NCI-H146 (cell line): ENCODE measurements at places on chromosomes 11 and 22.
A peak's percentile ranks its signal among the peaks of the same experiment; 100 is the strongest.

GRCh38 chr11:47850337-47850736, 2.2 kb upstream of the NUP160 start:
- no peak for DNase-seq

DNA sequence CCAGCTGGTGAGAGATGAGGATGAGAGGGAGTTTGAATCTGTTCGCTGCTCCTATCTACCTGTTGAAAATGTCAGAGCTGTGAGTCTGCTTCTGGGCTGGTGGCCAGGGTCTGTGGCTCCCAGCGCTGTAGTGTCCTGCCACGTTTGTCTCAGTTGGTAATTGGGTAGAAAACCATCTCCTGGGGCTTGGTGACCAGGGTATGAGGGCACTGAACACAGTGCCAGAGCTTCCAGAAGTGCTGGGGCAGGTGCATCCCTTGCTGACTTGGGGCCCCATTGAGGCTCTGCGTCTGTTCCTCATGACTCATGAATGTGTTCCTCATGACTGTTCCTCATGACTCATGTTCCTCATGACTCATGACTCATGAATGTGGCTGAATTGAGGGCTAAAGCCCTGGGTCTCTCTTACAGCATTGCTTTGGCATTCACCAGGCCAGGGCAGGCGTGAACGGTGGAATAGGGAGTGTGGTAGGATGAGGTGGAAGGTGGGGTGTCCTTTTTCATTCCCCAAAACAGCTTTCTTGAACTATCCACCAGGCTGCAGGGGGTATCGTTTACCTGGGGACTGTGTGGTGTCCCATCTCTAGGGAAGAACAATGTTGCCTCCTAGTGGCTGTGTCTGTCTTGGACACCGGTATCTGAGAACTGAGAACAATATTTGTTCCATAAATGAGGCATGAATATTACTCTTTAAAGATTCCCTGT, 139.5 kb downstream of the COMMD9 start:
- DNase-seq, result peak; percentile 34

- no peak for DNase-seq
Measured at GRCh38 chr22:23688571-23688970, 2.2 kb upstream of the RGL4 start.

DNA sequence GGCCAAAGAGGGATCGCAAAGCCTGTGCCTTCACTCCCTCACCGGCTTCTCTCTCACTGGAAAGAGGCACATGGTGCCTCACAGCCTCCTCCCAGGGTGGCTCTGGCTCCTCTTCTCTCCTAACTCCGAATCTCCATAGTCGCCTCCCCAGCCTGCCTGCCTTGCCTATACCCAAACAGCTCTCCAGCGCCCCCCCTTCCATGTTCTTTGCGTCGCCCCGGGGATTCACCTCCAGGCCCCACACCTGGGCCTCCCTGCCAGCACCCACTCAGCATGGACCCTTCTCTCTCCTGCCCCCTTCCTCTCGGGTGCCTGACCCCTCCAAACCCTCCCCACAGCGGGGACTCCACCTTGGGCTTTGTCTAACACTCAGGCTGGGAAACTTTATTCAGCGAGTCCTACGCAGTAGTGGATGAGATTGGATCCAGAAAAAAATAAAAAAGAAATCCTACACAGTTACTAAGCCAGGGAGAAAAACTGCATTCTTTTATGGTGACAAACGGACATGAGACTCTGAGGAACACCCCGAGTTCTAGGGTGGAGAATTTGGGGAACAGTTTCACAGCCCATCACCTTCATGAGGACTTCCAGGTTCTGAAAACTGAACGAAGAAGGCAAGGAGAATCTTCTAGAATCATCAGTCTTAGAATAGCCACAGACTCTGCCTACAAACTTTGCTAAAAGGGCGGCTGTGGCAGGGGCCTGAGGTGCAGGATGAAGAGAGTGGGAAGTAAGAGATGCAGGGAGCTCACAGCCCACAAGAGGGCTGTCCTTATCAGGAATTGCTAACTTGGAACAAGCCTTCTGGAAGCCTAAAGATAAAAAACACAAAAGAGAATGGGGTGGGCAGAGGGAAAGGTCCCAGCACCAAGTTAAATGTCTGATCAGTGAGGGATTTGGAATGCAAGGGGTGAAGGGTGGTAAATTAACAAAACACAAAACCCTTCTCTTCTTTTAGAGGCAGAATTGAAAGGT, 5.3 kb downstream of the PPM1F start:
- DNase-seq, result no peak

- DNase-seq, result no peak
Measured at GRCh38 chr11:61002598-61002997, 31.1 kb downstream of the CD6 start.

- no peak for DNase-seq
Measured at GRCh38 chr11:9017773-9018172, 14.0 kb upstream of the NRIP3 start.

DNA sequence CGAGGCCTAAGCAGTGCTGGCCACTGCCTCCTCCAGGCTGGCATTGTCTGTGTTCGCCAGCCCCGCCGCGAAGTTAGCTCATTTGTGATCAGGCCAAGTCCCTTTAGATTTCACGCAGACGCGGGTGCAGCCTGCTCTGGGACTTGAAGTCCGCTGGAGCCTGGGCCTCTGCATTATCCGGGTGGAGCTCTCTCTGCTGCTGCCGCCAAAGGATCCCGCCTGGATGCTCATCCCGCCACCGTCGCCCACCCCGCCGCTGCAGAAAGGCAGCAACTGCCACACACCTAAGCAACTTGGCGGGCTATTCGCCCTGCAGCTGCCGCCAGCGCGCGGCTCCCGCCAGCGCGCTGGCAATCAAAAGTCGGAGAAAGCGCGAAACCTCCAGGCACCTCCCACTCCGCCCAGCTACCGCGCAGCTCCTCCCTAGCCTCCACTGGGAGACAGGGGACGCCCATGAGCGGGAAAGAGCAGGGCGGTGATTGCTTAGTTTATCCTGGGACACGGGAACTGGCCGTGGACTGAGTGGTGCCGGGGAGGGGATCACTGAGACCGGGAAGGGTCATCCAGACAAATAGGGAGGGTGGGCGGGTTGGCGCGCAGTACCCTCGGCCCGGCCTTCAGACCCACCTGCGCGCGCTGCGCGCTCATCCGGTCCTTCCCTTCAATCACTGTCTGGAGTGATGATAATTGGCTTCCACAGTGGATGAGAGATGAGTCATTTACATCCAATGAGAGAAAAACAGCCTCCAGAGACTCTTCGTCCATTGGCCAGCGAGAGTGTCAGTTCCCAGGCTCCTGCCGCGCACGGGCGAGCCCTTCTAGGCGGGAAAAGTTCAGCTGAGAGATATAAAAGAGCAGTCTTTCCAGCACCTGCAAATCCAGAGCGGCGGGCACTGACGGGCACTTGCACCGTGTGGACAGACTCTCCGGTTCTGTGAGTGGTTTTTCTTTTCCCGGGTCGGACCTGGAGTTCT, at the start of gene FAM111B:
Gene FAM111B, plus strand, starts transcription at position 875 of the 974 bp plus-strand sequence. CDS start 2,389 bp downstream, outside the sequence.
- DNase-seq, result peak; percentile 97

GRCh38 chr11:13354335-13354734, 76.7 kb downstream of the BMAL1 start:
- no peak for DNase-seq

DNA sequence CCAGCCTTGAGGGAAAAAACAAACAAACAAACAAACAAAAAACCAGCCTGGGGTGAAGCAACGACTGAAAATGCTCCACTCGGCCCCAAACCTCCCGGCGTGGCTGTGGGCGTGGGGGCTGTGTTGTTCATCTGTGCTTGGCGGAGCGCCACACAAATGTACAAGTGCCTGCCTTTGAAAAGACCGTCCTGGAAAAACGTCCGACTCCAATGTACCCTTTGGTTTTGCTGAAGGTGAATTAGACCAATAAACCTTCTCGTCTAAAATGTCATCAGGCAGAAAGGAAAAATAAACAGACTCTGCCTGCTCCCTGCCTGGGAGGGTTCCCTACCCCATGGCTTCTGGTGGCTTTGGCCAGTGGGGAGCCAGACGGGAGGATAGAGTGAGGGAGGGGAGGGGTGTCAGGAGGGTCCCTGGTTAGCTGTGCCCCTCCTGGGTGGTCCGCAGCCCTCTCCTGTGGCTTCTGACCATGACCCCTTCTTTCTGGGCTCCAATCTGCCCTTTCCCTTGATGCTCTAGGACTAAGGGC, 93.9 kb downstream of the TRMU start:
- no peak for DNase-seq

DNA sequence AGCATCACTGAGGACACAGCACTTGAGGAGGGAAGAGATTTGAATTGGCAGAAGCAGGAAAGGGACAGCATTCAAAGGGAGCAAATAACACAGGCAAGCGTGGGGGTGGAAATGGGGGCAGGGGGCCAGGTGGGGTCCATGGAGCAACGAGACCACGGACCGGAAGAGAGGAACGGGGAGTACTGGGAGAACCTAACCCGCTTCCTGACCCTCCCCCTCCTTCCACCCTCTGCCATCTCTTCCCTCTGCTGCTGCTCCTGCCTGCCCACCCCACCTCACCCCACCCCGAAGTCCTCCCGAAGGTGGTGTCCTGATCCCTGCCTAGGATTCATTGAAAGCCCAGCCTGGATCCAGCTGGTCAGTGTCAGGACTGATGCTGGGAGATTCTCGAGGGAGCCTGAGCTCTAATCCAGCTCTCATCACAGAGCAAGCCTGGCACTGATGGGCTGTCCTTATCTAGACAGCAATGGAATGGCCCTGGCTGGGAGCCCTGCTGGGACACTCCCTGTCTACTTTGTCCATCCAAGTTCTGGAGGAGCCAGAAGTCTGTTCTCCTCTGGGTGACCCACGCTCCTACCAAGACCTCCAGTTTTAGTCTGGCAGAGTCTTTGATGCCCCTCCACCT, 105.0 kb downstream of the TRIM29 start:
- no peak for DNase-seq

- DNase-seq, result peak; percentile 50
Measured at GRCh38 chr11:33362051-33362910, 105.1 kb downstream of the HIPK3 start.

GRCh38 chr11:12240677-12241076, 130.3 kb downstream of the MICAL2 start:
- no peak for DNase-seq

GRCh38 chr22:35530700-35531099, 9.9 kb upstream of the RASD2 start:
- no peak for DNase-seq

DNA sequence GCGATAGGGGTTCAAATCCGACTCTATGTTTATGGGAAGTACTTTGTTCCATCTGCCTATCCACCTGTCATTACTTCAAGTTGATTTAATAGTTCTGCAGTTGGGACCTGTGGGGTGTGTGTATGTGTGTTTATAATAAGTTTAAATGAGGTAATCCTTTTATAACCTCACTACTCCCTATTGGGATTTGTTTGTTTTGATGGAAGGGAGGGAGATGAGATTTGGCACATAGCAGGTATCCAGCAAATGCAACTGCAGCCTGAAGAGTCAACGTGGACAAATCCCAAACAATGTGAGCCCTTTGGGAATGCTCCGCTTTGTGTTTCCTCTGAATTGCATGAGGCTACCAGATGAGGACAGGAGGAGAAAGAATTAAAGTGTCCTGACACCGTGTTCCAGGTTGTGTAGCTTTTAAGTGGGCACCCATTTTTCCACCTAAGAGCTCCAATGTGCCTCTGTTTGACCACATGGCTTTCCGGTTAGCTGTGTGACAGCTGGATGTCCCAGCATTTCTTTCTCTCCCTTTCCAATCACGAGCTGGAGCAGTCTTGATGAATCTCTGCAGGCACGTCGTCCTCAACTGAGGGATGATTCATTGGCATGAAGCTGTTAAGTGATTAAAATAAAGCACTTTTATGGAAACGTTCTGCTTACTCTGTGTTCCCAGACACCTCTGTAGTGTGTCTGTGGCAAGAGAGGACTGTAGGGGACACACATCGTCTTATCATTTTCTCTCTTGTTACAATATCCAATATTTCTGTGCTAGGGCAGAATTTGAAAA, 610.7 kb downstream of the NTM start:
- peak; percentile 25 for DNase-seq

DNA sequence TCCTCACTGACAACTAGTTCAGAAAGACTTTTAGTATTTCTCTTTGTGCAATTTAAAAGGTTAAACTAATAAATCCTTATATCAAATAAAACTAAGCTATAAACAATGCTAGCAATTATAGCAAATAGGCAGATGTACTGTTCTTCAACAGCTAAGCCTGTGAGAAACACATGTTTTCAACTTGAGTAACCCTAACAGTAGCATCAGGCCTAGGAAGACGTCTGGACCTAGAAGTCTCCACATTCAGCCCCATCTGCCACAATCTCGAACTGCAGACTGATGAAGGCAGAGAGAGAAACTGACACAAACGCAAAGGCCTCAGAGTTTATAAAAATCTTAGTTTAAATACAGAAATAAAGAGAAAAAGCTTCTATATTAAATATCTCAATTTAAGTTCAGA, 2.5 kb downstream of the ST13 start:
- DNase-seq, result no peak

GRCh38 chr11:77109236-77110019, 6.8 kb downstream of the OMP start:
- DNase-seq, result no peak

GRCh38 chr11:61794579-61794978, 1.9 kb downstream of the FEN1 start:
- DNase-seq, result no peak

- no peak for DNase-seq
Measured at GRCh38 chr22:25447067-25447685, 117.3 kb upstream of the GRK3 start.

DNA sequence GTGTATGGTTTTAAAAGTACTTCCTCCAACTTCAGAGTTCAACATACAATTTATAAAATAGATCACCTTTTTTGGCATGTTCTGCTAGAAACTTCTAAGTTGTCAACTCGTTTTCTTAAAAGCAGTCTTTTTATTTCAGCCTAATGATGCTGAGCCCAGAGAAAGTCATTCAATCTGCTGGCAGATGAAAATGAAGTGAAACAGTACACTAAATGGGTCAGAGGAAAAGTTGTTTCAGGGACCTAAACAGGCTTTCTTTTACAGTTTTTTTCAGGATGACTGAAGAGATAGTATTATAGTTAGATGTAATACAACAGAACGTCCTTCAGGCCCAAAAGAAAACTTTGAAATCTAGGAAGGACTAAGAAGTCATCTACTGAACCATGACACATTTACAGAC, 842.7 kb upstream of the CCDC90B start:
- DNase-seq, result no peak

DNA sequence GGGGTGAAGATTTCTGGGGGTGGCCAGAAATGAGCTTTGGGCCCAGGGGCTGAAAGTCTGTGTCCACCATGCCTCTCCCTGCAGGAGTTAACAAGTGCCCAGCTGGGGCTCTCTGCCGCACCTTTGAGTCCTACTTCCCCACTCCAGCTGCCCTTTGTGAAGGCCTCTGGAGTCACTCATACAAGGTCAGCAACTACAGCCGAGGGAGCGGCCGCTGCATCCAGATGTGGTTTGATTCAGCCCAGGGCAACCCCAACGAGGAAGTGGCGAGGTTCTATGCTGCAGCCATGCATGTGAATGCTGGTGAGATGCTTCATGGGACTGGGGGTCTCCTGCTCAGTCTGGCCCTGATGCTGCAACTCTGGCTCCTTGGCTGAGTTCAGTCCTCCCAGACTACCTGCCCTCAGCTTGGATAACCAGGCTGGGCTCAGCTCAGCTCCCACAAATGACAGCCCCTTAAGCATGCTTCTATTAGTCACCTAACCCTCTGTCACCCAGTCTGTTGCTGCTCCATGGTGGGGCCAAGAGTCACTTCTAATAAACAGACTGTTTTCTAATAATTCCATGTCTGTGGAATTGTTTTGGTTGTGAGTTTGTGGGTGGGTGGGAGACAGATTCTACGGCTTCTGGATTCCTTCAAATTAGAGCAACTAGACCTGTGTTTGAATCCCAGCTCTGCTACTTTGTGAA, 3.0 kb upstream of the INPPL1 start:
- DNase-seq, result no peak

GRCh38 chr11:575313-575995, 816 bp upstream of the PHRF1 start:
- peak; percentile 90 for DNase-seq

- DNase-seq, result no peak
Measured at GRCh38 chr11:7619322-7619721, 54.0 kb downstream of the CYB5R2 start.
